ENCODE measurements at places on chromosomes 11 and 22. TPM values are rescaled to one million over a fixed set of nuclear protein-coding genes. Genes with fewer than 3 reads are reported as not detected.
A peak's percentile ranks its signal among the peaks of the same experiment; 100 is the strongest.

DNA sequence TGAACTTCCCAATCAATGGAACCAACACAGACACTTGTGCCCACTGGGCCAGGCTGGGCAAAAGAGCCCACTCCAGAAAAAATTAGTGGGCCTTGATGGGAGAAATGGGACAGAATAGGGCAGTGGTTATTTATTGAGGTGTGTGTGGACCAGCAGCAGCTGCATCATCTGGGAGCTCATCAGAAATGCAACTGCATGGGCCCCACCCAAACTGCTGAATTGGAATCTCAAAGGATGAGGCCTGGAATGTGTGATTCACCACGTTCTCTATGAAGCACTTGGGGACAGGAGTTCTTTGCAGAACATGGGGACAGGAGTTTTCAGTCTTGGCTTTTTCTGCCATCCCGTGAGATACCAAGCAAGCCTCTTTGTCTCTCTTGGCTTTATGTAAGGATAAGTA, 255.6 kb upstream of the PLET1 start:
- no peak for DNase-seq

DNA sequence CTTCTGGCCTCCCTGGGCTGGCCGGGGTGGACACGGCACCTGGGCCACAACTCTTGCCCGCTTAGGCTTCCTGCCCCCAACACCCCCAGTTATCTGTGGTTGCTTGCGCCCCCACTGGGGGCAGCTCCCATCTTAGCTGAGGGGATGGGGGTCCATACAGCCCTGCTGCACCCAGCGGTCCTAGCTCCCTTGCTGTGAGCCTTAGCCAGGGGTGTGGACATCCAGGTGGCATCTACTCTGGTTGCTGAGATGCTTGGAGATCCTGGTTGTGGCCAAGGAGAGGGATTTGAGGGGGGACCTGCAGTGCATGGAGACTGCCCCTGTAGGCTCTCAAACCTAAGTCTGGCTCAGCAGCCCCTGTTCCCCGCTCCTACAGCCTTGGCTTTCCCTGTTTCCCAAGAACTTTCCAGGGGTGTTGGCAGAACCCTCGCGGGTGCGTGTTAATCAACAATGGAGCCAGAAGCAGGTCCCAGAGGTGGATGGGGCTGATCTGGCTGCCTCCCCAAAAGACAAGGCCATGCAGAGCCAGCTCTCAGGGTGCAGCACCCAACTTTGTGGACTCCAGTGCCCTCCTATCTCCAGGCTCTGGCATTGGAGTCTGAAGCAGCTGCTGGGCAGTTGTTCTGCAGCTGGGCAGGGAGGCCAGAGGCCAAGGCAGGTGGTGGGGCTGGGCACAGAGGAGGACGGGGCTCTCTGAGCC, 3.3 kb downstream of the KCNQ1 start:
- no peak for DNase-seq

Gene VSIG2
- 0.27 TPM for total RNA-seq

- DNase-seq, result no peak
These were observed 994 bp downstream of the TAGLN start for GRCh38 chr11:117199916-117200812.

- DNase-seq, result no peak
These were observed 35.2 kb upstream of the CCDC89 start for GRCh38 chr11:85721191-85721590.

GRCh38 chr11:46696212-46696558, 4.2 kb downstream of the ARHGAP1 start:
- DNase-seq, result no peak

GRCh38 chr11:19862091-19862490, 149.5 kb downstream of the NAV2 start:
- no peak for DNase-seq

GRCh38 chr11:15473954-15474837, 359.5 kb downstream of the INSC start:
- no peak for DNase-seq

Gene CCDC116
- total RNA-seq, result 0.45 TPM

DNA sequence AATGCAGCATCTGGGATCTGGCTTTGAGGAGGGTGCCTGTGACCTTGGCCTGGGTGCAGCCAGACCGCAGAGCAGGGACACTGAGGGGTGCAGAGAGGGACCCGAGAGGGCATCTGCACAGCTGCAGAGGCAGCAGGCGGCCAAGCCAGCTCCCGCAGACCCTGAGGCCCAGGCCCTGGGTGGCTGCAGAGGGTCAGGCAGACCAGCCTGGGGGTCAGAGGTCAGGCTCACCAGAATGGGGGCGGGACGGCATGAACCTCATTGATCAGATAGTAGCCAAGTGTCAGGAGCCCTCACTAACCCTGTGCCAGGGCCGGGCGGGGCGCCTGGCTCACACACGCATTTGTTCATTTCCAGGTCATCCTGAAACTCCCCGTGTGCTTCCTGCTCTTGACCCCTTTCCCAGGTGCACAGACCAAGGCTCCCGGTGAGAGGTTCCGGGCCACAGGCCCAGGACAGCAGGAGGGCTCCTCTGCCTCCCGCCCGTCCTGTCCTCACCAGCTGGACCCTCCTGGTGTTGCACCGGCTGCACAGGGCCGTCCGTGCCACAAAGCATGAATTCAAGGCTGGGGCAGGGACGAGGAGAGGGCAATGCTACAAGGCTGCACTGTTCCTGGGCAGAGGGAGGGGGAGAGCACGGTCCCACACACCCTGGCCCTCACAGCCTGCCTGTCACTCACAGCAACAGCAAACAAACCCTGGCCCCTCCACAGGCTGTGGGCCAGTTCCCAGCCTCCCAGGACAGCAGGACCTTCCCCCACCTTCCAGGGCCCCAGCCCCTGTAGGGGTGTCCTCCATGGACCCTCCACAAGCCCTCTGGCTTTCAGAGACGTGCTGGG, 3.3 kb downstream of the RTN4R start:
- DNase-seq, result peak; percentile 75

Gene MPPED2
- 50.4 TPM for total RNA-seq

DNA sequence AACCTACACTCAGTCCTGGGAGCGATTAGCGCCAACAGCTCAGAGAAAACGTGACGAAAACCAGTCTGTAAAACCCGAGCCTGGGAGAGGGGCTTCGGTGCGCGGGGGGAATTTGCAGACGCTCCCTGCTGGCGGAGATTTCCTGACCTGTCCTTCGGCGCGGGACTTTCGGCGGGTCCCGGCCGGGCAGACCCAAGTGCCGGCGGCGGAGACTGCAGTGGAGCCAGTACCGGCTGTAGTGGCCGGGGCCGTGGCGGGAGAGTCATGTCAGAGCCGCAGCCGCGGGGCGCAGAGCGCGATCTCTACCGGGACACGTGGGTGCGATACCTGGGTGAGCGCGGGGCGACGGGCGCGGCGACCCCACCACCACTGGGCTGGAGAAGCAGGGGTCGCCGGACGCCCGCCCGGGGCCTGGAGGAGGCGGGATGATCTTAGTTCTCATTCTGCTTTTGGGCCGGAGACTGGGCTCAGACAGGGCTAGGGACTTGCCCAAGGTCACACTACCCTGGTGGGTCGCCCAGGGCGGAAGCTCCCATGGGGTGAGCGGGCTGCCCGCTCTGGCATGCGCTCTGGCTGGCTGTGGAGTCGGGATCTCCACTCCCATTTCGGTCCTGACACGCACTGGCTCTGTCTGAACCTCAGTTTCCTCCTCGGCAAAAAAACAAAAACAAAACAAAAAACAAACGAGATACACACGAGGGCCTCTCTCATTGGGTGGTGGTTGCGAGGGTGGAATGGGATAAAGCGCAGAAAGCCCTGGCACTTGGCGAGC, at the start of gene MTFP1:
MTFP1 (plus strand) TSS at position 153 of the 772 bp plus-strand sequence; CDS start at position 265, 112 bp downstream.
- peak; percentile 58 for DNase-seq

- no peak for DNase-seq
These were observed 96.2 kb downstream of the RNF169 start for GRCh38 chr11:74844865-74845264.

Gene SHISAL1
- total RNA-seq, result 14.6 TPM

DNA sequence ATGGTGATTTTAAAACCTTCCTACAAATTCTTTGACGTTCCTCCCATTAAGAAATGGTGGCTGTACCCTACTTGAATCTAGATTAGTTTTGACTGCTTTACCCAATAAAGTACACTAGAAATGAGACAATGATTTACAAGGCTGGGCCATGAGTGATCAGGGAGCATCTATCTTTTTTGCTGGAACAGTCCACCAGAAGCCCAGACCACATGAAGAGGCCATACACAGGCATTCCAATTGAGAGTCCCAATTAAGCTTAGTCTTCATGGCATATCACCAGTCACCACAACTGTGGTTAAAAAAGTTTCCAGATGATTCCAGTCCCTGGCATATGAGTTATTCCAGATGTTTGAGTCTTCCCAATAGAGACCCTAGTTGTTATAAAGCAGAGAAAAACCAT, 39.5 kb downstream of the FAM76B start:
- no peak for DNase-seq

- DNase-seq, result peak; percentile 36
These were observed 111.0 kb upstream of the ARHGAP42 start for GRCh38 chr11:100575860-100576717.

DNA sequence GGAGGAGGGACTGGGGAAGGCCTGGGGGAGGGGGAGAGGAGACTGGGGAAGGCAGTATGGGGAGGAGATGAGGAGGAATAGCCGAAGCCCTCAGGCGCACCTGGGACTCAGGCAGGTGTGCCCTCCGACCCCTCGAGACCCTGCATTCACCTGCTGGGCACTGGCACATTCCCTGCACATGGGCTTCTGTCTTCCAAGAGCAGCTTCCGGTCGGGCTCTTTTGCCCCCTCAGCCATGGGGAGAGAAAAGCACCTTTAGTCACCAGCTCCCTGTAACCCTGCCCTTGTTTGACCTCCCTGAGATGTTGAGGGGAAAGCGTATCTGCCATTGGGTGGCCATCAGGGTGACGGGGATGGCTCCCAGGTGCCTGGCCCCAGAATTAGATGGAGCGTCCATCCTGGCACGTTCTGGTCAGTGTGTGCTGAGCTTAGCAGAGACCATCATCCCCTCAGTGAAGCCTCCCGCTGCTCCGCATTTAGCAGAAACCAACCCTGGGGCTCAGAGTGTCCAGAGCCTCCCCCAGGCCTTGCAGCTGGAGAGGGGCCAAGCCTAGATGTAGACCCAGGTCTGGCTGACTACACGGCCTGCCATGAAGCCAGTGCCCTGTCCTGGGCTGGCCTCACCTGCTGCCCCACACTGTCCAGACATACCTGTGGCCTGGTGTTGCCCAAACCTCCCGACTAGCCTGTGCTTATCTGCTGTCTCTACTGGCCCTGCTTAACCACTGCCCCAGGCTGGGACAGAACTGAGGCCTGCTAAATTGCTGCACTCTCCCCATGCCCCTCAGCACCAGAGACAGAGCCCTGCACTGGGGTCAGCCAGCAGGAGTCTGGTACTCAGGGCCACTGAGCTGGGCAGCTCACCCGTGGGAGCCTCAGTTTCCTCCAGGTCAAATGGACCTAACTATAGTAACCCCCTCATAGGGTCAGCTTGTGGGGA, 6.2 kb downstream of the ANO1 start:
- DNase-seq, result no peak

Gene HARBI1
- total RNA-seq, result 5.2 TPM

DNA sequence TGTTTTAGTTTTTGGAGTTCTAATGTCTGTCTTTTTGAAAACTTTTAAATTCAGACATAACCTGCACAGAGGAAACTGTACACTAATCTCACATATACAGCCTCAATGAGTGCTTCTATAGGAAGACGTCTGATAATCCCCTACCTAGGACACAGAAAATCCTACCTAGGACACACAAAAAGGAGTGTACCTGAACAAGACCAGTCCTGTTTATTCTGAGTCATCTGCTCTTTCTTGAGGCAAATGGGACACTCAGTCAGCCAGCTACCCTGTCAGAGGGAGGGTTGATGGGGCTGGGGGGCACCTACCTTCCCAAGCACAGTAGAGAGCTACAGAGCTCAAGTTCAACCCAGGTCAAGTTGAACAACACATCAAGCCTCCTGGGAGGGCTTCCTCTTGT, 346.6 kb upstream of the NCAM1 start:
- no peak for DNase-seq

- DNase-seq, result no peak
These were observed 205.8 kb downstream of the NAV2 start for GRCh38 chr11:19918302-19919049.

DNA sequence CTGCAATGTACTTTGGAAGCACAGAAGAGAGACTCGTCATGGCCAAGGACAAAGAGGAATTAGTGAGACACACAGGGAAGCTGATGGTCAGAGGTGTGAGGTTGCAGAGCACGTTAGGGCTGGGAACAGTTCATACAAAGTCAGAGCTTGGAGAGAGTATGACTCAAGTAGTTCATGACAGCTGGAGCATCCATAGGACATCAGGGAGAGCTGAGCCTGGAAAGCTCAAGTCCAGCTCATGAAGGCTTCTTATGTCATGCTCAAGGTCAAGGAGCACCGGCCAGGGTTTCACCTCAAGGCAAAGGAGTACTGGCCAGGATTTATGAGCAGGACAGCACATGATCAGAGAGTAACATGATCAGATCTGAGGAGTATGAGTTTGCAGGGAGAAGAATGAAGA, 64.6 kb upstream of the CHST1 start:
- DNase-seq, result no peak

Gene RCN1
- total RNA-seq, result 59.7 TPM

Gene THY1
- 22.5 TPM for total RNA-seq

DNA sequence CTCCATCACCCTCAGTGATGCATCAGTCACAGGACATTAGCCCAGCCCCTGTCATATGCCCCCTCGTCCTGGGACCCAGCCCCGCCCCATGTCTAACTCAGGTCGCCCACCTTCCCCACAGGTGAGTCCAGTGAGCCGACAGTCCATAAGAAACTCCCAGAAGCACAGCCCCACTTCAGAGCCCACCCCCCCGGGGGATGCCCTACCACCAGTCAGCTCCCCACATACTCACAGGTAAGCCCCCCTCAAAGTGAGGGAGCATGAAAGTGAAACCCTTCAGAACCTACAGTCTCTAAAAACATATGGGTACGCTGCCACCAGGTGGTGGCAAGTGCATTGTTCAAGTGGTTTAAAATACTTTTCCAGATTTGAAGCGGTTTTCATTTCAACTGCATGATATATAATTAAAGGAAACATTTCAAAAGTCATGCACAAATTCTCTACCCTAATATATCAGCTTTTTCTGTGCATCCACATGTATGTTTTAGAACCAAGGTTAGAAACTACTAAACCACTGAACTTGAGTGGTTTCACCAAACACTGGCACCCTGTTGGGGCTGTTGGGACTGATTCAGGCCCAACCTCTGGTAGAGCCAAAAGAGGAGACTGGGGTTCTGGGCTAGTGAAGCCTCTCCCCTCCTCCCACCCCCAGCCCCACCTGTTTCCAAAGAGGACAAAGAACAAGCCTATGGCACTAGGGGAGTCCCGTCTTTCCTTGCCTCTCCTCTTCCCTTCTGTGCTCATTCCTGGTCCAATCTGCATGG, 17.3 kb downstream of the EPS8L2 start:
- peak; percentile 68 for DNase-seq

DNA sequence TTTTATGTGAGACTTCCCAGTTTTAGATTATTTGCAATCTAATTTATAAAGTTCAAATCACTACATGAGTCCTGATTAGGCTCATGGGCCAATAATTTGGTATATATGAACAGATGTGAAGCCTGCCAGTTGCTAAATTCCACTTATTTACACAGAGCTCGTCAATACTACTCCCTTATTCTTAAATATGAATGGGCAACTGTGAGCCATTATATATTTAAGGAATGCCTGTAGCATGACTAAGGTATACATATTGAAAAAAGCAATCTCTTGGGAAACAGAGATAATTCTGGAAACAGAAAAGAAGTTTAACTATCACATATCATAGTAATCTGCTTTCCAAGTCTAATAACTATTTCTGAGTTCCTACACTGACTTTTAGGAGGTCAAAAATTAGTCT, 27.0 kb downstream of the RBMXL2 start:
- DNase-seq, result no peak

Gene ZNF280B
- total RNA-seq, result 4.8 TPM

Measured in cerebellum (tissue), 4 donors.